Thoracic aorta (tissue), 2 donors: ENCODE measurements at places on chromosomes 13 and 19. TPM values are rescaled to one million over a fixed set of nuclear protein-coding genes. Genes with fewer than 3 reads are reported as not detected.

The IL27RA gene
- 5.3 TPM for total RNA-seq

The COMMD6 gene
- 81.8 TPM for total RNA-seq

The DLL3 gene
- not detected for total RNA-seq

The RNF225 gene
- not detected for total RNA-seq

The MRPS12 gene
- 32.5 TPM for total RNA-seq

The RUVBL2 gene
- 52.3 TPM for total RNA-seq

The CYP2S1 gene
- total RNA-seq: 2.3 TPM

The EFNB2 gene
- 27.2 TPM for total RNA-seq

The TMEM221 gene
- total RNA-seq: not detected

The DUS3L gene
- total RNA-seq: 16.2 TPM

The ZNF534 gene
- 0.49 TPM for total RNA-seq

GRCh38 chr13:51771418-51772104 lies 32.4 kb downstream of the DHRS12 start:
- no peak for DNase-seq

DNA sequence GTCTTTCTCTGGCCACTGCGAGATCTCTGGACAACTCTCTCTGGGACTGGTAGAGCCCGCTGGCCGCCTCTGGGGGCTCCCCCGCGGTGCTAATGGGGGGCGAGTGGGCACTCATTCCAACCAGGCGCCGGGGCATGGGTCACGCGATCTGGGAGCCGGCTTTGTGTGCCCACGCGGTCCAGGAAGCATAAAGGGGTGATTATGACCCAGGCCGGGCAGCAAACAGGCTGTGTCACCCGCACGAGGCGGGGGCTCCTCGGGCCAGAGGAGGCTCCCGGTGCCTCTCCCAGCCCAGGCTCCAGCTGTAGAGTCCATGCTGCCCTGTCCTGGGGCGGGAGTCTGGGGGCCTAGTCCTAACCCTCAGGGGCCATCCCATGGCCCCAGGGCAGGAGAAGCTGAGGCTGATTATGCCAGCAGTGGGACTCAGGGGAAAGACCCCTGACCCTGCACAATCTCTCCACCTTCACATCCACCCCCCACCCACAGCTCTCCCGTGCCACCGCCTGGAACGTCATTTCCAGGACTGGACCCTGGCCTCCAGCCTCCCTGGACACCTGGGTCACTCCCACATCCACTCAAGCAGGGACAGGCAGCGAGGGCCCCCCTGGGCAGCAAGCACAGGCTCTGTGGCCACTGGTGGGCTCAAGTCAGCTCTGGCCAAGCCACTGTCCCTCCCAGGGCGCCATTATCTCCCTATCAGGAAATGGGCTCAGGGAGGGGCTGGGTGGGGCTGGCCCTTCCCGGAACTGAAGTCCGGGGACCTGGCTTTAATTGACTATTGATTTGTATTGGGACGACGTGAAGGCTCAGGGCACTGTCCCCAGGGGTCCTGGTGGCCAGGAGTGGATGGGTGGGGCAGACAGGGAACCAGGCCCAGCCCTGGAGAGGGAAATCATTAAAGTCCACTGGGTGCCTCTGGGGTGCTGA lies 50.0 kb downstream of the PTPRS start:
- DNase-seq: no peak

- DNase-seq: no peak
These were observed 661 bp downstream of the PALM3 start for GRCh38 chr19:14061081-14061749.

- DNase-seq: no peak
These were observed 3.5 kb downstream of the DCAF15 start for GRCh38 chr19:13955662-13956364.

DNA sequence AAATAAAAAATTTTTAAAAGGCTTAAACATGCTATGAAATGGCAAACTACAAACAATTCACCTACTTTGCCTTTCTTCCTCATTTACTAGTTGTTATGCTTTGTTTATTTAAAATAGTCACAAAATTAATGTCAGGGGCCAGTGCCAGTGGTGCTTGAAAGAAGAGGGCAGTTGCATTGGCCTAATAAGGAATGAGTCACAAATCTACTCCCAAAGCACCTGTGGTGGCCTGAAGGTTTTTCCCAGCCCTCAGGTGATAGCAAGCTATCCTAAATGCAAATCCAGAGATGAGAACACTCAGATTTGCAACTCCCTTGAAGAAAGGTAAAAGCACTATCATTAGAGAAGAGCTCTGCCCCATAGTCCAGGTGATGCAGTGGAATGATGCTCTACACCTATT lies 103.6 kb downstream of the MBNL2 start:
- no peak for DNase-seq

- DNase-seq: no peak
These were observed 12.9 kb downstream of the FXYD5 start for GRCh38 chr19:35167251-35168119.

DNA sequence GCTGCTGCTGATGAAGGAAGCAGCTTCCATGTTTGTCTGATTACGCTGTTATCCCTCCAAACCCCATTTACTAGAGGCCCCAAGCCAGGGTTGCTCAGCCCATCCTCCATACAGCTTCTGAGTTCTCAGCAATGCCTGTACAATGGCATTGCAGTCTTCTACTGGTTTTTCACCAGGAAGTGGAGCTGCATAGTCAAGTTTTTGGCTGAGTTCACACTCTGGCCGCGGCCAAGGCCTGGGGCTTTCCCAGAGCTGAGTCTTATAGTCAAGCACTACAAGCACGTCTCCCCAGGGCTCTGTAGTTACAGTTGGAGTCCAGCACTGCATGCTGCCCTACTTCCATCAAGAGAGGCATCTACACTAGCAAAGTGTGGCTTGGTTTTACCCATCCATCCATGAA lies 182.5 kb downstream of the POU4F1 start:
- DNase-seq: no peak

- DNase-seq: no peak
These were observed 195.2 kb downstream of the TSHZ3 start for GRCh38 chr19:31154021-31154420.

GRCh38 chr13:48233889-48234488 lies 983 bp downstream of the ITM2B start:
- DNase-seq: no peak

DNA sequence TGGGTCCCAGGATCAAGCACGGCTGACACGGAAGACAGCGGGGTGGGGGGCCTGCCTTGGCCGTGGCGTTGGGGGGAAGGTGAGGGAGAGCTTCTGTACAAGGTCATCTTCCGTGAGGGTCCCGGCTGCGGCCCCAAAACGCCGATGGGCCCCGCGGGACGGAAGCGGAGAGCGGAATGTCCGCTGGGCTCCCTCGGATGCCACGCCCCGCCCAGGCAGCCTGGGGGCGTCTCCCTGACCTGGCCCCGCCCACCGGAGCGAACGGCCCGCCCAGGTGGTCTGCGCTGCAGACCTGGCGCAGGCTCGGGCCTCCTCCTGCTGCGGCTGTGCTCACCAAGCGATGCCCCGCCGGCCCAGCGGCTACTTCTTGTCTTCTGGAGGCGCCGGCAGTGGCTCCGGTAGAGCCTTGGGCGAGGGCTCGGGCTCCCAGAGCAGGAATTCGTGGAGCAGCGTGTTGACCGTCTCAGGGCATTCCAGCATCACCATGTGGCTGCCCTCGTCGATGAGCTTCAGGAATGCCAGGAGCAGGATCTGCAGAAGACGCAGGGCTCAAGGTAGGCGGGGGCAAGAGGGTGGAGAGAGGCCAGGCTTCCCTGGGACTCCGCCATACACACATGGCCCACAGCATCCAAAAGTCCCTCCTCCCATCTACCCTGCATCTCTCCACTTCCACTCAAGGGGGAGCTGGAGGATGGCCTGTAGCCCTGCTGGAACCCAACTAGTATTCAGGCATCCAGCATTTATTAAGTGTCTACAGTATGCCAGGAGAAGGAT lies 10.7 kb downstream of the ABHD8 start:
- DNase-seq: no peak

- no peak for DNase-seq
These were observed 123.7 kb upstream of the MRI1 start for GRCh38 chr19:13640611-13641010.

GRCh38 chr13:113182046-113182445 lies 23.6 kb downstream of the PROZ start:
- no peak for DNase-seq

GRCh38 chr13:110119935-110120905 lies 186.7 kb downstream of the COL4A1 start:
- DNase-seq: no peak

- no peak for DNase-seq
These were observed 10.1 kb downstream of the KCNN1 start for GRCh38 chr19:17977021-17977420.

- DNase-seq: no peak
These were observed 108.3 kb downstream of the SLITRK1 start for GRCh38 chr13:83773961-83774360.
